ENCODE measurements at places on chromosomes 12 and 14.

DNA sequence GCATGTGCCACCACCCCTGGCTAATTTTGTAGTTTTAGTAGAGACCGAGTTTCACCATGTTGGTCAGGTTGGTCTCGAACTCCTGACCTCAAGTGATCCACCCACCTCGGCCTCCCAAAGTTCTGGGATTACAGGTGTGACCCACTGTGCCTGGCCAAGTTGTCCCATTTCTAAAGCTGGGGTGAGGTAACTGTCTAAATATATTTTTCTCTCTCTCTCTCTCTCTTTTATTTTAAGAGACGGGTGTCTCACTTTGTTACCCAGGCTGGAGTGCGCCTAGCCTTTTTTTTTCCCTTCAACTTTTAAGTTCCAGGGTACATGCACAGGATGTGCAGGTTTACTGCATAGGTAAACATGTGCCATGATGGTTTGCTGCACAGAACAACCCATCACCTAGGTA lies 8.6 kb downstream of the ATF1 start:
- no peak for DNase-seq

- DNase-seq, result no peak
Measured at GRCh38 chr12:116436561-116437249, 122.5 kb upstream of the MAP1LC3B2 start.

- no peak for DNase-seq
Measured at GRCh38 chr12:122371475-122372045, 50.9 kb downstream of the CLIP1 start.

DNA sequence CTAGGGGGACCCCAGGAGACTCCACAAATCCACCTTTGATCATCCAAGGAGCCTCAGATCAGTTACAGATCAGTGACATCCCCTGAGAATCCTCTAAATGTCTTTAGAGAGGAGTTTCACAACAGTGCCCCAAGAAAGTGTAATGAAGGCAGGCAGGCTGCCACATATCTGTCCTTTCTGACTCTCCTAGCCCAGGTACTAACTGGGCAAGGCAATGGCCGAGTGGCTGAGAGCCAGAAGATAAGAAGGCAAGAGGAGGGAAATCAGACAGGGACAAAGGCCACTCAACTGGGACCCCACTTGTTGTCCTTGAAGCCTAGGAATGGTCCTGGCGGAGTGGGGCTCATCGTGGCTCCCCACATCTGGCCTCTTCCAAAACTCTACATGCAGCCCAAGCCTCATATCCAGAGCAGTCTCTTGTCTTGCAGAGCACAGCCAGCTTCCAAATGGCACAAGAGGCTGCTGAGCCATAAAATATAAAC lies 11.6 kb downstream of the ACTN1 start:
- DNase-seq, result no peak

- DNase-seq, result no peak
Measured at GRCh38 chr14:102203382-102203781, 63.7 kb downstream of the WDR20 start.

DNA sequence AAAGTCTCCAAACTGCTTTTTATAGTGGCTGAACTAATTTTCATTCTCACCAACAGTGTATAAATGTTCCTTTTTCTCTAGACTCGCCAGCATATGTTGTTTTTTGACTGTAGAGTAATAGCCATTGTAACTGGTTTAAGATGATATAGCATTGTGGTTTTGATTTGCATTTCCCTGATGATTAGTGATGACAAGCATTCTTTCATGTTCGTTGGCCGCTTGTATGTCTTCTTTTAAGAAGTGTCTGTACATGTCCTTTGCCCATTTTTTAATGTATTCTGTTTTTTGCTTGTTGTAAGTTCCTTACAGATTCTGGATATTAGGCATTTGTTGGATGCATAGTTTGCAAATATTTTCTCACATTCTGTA lies 404.9 kb downstream of the FLRT2 start:
- DNase-seq, result no peak

DNA sequence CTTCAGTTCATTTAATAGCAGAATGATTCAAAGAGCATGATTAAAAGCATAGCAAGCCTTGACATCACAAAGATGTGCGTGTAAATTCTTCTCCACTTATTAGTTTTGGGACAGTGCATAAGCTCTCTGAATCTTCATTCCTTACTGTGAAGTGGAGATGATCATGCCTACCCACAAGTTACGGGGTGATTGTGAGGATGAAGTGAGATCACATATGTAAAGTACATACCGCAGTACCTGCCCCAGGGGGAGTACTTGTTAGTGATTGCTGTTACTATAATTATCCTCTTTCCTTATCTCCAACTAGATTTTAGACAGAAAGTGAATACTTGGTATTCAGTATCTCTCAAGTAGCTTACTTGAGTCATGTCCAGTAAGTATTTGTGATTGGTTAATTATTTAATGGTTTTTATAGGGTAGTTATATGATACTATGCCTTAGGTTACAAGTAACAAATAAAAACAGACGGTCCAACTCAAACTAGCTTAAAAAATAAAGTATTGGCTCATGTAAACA lies 6.0 kb downstream of the RAD9B start:
- no peak for DNase-seq

- no peak for DNase-seq
Measured at GRCh38 chr12:82522762-82523161, 163.9 kb upstream of the TMTC2 start.

DNA sequence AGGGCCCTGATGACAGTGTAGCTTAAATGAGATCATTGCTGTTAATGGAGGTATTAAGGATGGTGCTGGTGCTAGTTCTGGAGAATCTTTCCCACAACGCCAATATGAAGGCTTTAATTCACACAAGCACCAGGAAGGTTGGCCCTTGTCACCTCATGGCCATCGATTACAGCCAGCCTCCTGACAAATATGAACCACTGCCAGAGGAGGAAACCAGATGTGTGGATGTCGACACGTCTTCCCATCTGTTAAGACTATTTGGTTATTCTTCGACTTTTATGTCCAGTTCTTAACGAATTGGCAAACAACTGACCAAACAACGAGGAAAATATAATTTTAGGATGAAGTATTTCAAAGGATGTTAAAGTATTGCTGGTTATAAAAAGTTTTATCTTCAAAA lies 79.5 kb downstream of the PIK3C2G start:
- DNase-seq, result no peak

DNA sequence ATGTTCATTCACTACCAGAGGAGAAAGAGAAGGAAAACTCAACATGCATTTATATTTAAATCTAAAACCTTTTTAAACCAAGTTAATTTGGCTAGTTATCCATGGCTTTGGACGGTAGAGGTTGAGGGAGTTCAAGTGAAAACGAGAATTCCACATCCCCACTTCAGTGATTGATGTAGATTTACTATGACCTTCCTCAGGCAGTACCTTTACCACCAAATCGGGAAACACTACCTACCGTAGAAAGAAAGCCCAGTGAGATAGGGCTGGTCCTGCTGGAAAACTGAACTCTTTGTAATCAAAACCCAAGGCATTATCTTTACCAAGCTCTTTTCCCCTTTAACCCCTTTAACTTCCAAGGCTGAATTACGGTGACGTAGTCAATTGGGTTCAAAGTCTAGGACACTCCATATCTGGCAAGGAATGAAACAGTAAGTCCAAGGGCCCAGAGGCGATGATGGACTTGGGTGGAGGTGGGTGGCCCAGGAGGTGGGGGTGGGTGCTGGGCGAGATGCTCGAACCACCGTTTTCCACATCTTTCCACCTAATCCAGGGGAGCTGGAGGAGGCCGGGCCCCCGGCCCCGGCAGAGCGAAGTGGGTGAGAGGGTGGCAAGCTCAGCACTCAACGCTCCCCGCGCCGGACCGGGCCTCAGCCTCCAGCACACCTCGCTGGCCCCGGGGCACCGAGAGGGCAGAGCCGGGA lies 618 bp downstream of the SEC23A start:
- DNase-seq, result no peak

DNA sequence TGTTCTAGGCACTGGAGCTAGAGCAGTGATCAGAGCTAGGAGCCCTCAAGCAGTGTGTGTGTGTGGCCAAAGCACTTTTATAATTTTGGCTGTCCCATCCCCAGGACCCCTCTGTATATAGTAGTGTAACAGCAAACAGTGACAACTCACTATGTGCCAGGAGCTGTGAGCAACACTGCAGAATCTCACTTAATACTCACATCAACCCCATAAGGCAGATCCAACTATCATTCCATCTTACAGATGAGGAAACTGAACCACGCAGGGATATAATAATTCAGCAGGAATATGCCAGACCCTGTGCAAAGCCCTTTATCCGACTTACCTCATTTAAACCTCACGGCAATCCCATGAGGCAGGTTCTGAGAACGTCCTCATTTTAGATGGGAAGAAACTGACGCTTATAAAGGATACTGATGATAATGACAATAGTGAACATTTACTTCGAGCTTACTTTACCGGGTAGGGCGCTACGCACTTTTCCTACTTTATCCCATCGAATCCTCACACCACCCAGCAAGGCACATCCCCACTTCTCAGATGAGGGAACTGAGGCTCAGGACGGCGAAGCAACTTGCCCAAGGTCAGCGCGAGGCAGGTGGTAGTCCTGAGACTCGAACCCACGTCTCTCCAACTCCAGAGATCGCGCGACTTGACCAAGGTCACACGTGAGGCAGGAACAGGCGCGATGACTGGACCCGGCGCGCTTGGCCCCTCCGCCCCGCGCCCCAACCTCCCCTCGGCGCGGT lies 687 bp downstream of the RAB35 start:
- DNase-seq, result peak; percentile 17

DNA sequence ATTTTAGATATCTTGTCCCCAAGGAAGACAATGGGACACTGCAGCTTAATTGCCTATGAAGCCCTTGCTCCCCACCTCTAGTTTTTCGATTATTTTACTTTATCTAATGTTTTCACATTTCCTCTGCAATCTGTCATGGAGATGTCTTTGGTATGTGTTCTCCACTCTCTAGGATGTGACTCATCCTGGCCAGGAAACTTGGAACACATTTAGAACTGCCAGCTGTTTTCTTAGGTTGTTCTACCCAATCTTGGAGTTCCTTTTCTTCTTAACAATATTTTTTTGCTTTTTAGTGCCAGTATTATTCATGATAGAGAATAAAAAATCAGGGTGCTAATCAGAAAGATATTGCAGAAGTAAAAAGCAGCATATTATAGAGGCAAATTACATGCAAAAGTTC lies 101.7 kb upstream of the CLEC14A start:
- DNase-seq, result no peak

DNA sequence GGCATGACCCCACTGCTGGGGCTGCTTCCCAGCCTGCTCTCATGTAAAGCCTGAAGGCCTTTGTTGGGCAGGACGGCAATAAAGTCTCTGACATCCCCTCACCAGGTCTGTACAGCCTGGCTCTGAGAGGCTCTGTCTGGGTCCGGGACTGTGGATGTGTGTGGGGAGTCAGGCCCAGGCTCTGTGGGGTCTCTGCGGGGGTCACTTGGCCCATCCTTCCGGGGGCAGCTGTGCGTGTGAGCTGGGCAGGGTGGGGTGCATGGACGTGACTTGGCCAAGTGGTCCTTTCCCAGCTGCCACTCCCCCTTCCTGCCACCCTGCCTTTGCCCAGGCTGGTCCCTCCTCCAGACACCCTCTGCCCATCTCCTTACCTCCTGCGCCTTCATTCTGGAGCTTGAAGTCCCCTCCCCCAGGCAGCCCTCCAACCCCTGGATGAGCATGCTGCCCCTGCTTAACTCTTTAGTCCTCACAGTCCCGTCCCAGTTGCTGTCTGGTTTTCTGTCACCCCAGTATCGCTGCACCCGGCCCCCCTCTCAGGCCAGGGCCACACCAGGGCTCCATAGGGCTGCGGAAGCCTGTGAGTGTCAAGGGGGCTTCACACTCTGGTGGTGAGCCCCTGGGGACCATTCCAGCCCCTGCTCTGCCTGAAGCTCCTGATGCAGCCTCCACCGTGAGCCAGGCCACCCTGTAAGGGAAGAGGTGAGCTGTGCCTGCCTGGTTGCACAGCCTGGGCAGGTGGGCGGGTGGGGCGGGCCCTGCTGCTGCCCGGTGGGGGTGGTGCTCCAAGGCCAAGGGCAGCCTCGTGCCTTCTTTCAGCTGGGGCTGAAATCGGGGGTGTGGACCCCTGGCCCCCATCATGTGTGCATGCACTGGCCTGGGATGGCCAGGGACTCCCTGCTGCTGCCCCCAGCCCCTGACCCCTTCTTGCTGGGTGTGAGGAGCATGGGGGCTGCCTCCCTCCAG lies 25.5 kb upstream of the KIF26A start:
- DNase-seq, result no peak

- no peak for DNase-seq
Measured at GRCh38 chr12:114480337-114481199, 74.6 kb upstream of the TBX5 start.

DNA sequence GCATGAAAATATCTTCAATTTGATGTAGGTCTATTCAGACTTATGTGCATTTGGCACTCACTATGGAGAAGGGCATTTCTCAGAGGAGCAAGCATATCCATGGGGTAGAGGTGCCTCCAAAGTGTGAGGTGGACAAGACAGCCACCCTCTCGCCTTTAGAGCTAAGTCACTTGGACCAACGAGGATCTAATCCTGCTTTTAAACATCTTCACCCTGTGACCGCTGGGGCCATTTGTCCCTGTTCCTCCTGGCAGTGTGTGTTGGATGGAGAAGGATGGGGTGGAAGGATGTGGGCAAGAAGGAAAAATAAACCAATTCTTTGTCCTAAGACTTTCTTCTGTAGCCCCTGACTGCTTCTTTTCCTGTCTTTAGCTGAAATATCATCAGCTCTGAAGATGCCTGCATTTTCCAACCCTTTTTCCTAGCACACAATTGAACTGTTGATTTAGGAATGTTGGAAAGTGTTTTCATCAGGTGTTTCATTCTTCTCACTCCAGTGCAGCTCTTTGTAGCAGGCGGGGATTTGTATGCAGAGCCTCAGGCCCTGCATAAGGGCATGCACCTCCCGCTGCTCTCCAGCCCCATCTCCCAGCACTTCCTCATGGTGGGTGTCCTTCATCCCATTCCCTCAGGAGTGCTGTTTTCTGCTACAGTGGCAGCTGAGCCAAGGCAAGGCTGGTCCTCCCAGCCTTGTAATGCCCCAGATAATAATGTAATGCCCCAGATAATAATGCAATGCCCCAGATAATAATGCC lies 5.3 kb downstream of the FGF6 start:
- no peak for DNase-seq

DNA sequence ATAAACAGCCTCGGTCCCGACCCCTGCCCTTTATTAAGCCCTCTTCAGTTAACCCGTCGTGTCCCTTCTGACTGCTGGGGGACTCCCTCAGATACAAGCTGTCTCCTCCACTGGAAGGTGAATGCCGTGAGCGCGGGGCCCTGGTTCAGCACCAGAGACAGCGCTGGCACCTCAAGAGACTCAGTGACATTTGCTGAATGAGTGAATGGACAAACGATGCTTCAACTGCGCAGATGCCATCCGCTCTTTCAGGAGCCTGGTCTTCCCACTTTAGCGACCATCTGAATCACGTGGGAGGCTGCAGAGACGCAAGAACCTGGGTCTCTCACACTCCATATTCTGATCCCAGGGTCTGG lies 92.6 kb upstream of the SFSWAP start:
- no peak for DNase-seq

GRCh38 chr14:65282896-65283253 lies 129.7 kb upstream of the FUT8 start:
- DNase-seq, result no peak

DNA sequence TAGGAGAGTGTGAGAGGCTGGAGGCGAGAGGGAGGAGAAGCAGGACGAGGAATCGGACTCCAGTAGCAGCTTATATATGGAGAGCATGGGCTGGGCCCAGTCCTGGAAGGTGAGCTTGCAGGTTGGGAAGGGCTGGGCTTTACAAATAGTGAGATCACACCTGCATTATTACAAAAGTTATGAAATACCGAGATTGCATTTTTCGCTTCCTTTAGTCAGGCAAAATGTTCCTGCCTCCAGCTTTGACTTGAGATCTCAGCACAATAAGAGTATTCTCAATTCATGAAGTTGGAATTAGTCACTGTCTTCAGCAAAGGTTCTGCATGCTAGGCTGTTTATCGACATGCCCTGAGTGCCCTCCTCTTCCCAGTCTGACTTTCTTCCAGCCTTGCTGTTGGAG lies at the start of gene KRT6B:
KRT6B (minus strand) TSS at position 46 of the 400 bp plus-strand sequence. CDS start 68 bp downstream, outside the sequence.
- DNase-seq, result no peak
